ENCODE measurements at places on chromosomes 12 and 14.

DNA sequence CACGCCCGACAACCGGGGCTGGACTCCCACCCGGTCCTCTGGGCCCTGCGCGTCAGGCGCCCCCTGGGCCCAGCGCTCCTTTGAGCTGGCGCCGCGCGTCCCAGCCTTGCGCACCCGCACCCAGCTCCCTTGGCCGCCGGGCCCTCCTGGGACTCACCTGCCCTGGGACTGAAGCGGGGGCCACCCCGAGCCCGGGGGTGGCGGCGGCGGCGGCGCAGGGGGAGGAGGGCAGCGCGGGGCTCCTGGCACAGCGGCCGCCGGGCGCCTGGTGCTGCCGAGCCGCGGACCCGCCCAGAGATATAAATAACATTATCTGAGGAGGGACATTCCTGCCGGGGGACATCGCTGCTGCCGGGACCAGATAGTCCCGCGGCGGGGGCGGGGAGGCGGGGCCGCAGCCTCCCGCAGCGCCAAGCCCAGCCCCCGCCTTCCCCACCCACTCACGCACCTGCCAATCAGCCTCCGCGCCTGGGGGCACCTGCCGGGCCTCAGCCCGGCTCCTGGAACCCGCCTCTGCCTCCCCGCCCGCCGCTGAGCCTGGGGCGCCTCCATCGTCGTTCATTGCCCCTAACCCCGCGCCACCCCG lies at the start of gene SPTB:
Gene SPTB, minus strand, starts transcription at position 273 of the 586 bp plus-strand sequence. CDS start 56,813 bp downstream, outside the sequence.
- peak; percentile 57 for DNase-seq

GRCh38 chr12:118060301-118061010 lies 523 bp downstream of the WSB2 start:
- no peak for DNase-seq

- DNase-seq: no peak
These were observed 468.7 kb downstream of the NOVA1 start for GRCh38 chr14:26128931-26129671.

DNA sequence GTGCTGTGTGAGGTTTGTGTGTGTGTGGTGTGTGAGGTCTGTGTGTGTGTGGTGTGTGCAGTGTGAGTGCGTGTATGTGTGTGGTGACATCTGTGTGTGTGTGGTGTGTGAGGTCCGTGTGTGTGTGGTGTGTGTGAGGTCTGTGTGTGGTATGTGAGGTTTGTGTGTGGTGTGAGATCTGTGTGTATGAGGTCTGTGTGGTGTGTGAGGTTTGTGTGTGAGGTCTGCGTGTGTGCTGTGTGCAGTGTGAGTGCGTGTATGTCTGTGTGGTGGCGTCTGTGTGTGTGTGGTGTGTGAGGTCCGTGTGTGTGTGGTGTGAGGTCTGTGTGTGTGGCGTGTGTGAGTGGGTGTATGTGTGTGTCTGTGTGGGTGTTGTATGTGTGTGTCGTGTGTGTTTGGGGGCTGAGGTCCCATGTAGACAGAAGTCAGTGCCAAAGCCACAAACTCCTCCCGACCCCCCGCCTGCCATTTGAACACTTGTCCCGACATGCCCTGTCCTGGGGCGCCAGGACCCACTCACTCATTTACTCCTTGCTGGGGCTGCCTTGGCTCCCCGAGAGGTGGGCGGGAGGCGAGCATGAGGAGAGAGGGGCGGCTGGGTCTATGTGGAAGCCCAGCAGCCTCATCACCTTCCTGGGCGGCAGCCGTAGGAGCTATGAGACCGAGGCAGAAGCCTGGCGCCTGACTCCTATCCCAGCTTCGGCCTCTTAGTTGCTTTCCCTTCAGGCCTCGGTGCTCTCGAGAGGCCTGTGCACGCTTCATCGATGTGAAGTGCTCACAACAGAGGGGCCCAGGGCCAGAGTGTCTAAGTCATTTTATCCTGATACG lies 20.5 kb downstream of the RILPL1 start:
- DNase-seq: no peak

DNA sequence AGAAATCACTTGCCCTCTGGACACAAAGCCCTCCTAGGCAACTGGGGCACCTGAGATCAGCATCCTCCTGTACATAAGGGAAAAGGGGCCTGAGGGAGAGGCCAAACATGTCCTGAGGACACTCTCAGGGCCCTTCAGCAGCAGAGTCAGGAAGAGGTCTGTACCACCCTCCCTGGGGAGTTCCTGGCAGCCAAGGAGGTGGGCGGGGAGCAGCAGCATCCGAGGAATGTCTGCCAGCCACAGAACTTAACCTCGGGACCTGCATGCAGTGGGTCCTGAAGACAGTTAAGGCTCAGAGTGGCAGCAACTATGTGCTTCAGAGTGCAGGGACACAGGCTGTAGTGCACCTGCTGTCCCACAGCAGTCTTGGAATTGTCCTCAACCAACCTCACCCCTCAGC lies 62.1 kb downstream of the SPTB start:
- no peak for DNase-seq

GRCh38 chr12:72214163-72214562 lies 58.0 kb upstream of the TRHDE start:
- DNase-seq: no peak

DNA sequence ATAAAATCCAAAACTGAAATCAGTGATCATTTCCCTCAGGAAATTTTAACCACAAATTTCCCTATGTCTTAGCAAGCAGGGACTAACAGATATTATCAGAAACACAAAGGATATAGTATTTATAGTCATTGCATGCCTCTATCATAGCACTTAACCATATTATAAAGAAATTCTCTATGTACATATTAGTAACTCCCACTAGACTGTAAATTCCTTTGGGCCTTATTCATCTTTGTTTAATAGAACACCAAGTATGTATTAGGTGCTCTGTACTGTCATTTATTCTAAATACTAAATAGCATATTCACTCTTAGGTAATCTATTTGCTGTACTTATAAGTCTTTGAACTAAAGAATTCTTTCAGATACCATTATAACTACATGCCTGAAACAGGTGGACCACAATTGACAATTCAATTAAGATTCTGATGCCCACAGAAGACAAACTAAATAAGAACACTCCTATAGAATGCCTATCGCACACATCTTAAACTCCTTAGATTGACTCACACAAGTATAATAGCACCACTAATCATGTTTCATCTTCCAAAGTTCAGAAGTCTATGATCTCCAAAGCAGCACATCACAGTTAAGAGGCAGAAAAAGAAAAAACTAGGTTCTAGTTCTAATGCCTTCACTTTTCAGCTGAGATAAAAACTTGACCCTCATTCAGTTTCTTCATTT lies 134.1 kb downstream of the FSCB start:
- no peak for DNase-seq

DNA sequence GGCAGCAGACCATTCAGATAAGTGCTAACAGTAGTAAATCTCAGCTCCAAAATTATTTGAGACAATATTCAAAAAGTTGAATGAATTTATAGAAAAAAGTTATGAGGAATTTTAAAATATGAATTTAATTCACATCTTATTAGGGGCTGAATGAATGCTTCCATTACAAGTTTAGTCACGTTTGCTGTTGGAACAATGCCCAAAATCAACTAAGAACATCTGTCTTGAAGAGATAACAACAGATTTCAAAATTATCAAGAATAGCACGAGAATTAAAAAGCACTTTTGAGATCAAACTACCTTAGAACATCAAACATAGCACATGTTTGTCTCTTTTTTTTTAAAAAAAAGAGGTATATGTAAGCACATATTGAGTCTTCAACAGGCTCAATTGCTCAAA lies 115.4 kb upstream of the PPFIA2 start:
- DNase-seq: no peak

- no peak for DNase-seq
These were observed 85.4 kb downstream of the NCOR2 start for GRCh38 chr12:124481772-124482566.

- DNase-seq: no peak
These were observed 130.3 kb upstream of the RBM19 start for GRCh38 chr12:114096461-114096860.

GRCh38 chr12:39327510-39327909 lies 115.4 kb downstream of the KIF21A start:
- no peak for DNase-seq

- DNase-seq: no peak
These were observed 16.2 kb upstream of the CATSPERB start for GRCh38 chr14:91748049-91748448.

- DNase-seq: no peak
These were observed 104.8 kb downstream of the DUSP6 start for GRCh38 chr12:89247541-89247942.

GRCh38 chr12:69694123-69694522 lies 5.0 kb downstream of the BEST3 start:
- DNase-seq: no peak

DNA sequence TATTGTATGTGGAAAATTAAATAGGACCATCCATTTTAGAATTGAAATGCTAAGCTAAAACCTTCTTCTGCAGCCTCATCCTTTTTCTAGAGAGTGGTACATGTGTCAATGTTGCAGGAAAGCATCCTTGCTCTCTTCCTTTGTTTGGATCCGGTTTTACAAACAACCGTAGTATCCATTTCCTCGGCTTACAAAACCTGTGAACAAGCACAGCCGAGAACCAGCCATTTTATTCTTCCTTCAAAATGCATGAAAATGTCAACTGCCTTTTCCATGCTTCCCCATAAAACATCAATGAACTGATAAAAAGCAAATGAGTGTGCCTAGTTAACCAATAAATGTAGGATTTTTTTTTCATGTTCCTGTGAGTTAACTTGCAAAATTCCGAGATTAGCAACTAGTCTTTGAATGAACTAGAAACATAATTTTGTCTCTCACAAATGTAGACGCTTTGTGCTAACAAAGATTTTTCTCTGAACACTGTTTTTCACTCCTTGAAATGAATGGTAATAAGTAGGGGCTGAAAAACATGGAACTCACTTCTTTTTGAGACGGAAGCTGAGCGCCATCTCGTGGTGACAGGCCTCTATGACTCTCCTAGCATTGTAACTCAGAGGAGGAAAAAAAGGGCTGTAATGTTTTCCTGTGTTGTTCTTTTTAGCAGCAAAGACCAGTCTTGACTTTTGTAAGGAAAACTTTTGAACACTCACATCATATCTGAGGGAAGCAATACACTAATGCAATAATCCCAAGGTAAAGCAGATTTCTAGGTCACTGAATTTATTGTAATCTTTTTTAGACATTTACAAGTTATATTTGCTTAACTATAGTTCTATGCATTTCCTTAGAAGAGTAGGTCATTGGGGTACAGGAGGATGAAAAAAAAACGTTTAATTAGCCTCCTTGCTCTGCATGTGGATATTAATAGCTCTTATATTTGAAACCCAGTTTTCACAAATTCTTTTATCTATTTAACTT lies 157.4 kb upstream of the FOXG1 start:
- peak; percentile 81 for DNase-seq

DNA sequence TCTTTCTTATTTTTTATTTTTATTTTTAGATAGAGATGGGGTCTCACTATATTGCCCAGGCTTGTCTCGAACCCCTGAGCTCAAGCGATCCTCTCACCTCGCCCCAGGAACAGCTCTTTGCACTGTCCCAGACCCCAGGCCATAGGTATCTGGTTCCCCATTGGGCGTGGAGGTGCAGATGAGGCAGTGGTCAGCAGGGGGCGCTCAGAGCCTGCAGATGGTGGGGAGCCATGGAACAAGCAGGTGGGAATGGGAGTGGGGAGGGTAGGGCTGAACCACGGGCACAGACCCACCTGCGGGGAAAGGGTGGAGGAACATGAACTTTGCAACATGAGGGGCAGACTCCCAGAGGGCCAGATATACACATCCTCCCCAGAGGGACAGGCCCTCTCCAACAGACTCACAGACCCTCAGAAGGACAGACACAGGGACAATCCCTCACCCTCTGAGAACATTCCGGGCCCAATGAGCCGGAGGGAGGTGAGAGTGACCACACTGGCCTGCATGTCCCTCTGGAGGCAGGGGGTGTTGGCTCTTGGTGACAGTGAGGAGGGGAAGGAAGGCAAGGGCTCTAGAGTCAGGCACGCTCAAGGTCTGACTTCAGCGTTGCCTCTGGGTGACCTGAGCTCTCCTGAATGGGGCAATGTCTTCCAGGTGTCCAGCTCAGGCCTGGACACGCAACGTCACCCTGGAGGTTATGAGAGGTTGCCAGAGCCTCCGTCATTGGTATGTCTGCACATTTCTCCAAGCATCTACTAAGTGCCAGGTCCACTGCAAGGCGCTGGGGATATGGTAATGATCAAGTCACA lies 34.9 kb downstream of the KRT80 start:
- peak; percentile 51 for DNase-seq

GRCh38 chr12:120979862-120980696 lies 1.7 kb downstream of the HNF1A start:
- DNase-seq: no peak

DNA sequence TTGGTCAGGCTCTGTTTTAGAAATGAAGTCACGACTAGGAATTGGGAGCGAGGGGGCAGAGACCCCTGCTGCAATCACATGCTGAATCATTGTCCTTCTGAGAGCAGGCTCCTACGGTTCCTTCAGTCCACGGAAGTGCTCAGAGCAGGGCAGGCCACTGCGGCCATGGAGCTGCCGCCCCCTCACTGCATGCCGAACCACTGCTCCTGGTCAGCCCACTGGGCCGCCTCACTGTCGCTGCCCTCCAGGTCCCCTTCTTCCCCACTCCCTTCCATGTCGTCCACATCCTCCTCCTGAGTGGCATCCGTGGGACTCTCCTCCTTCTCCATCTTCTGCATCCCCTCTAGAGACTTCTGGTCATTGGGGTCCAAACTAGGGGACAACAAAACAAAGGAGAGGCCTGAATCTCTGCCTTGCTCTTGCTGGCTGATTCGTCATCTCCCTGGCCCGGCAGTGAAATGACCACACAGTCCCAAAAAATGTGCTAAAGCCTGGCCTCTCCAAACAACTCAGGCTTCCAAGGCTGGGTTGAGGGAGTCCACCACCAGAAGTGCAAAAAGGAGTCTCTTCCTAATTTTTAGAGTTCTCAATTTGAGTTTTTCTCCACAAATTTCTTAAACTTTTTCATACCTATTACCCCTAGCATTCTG lies 29.4 kb downstream of the ANAPC7 start:
- no peak for DNase-seq

DNA sequence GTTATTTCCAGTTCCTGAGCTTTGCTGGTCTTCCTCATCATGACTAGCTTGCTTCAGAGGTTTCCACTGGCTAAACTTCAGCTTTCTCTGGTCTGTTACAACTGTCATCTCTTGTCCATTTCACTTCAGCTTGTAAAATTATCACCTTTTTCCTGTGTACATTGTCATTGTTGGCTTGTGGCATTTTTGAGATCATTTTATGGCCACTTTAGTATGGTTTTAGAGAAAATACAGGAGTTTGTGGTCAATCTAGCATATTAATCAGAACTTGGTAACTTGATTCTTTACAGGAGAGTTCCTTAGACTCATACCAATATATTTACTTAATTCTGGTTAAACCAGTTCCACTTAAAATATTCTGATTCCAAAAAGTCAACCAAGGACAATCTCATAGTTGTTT lies 235.9 kb upstream of the KITLG start:
- DNase-seq: no peak

- peak; percentile 33 for DNase-seq
These were observed 22.3 kb upstream of the GNS start for GRCh38 chr12:64781280-64782190.

DNA sequence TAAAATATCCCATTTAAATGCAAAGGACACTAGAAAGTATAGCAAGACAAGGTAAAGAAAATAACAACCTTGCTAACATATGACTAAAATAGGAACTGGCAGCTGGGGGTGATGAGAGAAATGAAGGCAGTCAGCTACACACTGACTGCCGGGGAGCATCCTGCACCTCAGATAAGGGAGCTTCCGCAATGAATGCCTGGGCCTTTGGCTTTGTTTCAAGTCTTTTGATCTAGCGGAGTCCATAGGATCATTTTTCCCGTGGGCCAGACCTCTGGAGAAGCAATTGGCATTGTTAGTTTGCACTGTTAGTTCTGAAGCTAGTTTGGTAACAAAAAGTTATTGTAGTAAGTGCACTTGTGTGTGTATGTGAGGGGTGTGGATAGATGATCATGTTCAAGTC lies 639.9 kb downstream of the DIO2 start:
- DNase-seq: no peak

GRCh38 chr14:20333494-20333841 lies 389 bp upstream of the CCNB1IP1 start:
- no peak for DNase-seq
